Smooth muscle cell of the brain vasculature (primary cell): ENCODE measurements at places on chromosomes 7 and 10.
A peak's percentile ranks its signal among the peaks of the same experiment; 100 is the strongest.

DNA sequence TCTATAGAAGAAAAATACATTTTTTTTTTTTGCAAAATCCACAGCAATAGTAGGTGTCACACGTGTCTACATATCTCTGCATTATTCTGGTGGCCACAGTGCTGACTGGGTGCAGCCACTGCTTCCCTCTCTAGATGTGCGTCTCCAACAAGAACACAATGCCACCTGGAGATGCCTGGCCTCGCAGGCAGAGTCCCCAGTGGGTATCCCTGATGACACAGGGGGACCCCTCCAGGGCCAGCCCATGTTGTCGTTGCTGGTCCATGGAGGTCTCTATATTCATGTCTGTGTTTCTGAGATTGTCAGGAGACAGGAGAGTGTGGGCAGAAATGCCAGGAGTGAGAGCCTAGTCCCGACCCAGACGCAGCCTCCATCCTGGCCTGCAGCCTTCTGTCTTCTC, 345.9 kb upstream of the SHH start:
- DNase-seq = no peak

DNA sequence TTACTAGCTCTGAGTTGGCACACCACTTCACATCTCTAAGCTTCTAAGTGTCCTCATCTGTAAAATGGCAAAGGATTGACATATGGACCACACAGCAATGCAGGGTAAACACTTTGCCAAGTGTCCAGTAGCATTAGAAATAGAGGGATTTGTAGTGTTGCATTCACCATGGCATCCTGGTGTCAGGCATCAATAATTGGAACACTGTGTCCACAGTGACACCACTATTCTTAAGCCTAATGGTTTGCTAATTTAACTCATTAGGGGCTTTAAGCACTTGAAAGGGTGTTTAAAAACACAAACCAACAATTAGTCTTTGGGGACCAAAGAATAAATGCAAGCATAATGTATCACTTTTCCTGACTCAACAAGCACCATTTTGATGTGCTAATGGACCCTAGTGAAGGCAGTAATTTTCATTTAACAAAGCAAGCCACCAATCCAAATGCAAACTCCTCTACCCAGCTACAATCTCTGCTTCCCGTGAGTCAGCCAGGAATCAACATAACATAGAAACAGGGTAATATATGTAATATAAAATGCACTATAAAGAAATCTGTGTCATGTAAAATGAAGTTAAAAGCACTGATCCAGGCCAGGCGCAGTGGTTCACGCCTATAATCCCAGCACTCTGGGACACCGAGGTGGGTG, 75.9 kb downstream of the FAM204A start:
- DNase-seq = no peak

GRCh38 chr7:72335561-72336381, 76.4 kb downstream of the CALN1 start:
- DNase-seq = no peak

DNA sequence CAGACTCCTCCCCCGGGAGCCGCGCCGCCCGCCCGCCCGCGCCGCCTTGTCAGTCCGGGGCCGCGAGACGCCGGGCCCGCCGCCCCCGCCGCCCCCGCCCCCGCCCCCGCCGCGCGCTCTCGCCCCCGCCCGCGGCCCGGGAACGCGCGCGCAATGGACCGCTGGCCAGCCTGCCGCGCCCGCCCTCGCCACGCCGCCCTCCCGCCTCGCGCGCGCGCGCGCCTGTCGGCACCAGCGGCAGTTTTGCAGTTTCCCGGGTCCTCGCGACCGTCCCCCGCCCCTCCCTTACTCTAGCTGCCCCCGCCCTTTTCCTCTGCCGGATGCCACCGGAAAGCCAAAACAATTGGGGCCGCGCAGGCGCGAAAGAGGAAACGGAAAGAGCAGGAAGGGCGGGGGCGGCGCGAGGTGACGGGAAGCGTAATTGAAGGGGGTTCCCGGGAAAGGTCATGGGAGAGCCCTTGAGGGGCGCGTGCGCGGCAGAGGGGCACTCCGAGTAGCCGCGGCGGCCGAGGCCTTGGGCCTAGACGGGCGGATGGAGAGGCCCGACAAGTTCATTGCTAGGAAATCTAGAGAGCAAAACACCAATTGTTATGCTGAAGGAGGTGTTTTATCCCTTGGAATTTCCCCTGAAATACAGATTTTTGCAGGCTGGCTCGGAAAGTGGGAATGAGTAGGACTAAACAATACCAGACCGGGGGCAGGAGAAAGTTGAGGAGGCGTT, 400 bp upstream of the KBTBD2 start:
- peak; percentile 83 for DNase-seq

GRCh38 chr7:15889507-15889906, 203.0 kb upstream of the MEOX2 start:
- no peak for DNase-seq
